ENCODE measurements at places on chromosomes 2 and 18.

DNA sequence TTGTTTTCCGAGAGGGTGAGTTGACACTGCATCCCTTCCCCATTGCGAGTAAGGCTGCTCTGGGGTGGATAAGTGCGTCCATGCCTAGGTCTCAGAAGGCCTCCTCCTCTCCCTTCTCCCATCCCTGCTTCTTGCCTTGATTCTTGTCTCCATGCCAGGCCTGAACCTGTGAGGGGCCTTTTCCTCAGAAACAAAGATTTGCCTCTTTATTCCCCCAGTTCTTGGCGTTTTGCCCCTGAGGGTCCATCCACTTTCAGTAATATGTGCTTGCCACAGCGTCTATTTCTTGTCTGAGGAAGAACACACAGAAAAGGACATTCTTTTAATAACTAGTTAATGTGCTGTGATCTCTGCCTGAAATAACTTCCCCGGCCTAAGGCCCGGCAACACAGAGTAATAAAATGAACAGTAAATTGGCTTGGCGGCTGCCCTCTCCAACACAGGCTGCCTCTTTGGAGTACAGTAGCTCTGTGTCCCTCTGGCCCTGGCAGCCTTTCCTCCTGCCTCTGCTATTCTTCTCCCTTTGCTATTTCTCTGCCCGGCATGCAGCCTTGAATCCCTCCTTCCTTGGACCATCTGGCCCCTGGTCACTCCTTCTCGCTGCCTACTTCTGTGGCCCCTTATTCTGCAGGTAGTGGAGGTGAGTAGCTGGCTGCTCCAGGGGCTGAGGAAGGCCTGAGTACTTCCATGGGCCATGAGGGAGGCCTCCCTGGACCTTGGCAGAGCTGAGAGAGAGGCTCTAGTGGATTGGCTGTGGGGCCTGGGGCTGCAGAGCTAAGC is 4.4 kb downstream of the EHD3 start:
- DNase-seq, result no peak

- DNase-seq, result no peak
These were observed 16.9 kb upstream of the SULT1C2 start for GRCh38 chr2:108271691-108272253.

DNA sequence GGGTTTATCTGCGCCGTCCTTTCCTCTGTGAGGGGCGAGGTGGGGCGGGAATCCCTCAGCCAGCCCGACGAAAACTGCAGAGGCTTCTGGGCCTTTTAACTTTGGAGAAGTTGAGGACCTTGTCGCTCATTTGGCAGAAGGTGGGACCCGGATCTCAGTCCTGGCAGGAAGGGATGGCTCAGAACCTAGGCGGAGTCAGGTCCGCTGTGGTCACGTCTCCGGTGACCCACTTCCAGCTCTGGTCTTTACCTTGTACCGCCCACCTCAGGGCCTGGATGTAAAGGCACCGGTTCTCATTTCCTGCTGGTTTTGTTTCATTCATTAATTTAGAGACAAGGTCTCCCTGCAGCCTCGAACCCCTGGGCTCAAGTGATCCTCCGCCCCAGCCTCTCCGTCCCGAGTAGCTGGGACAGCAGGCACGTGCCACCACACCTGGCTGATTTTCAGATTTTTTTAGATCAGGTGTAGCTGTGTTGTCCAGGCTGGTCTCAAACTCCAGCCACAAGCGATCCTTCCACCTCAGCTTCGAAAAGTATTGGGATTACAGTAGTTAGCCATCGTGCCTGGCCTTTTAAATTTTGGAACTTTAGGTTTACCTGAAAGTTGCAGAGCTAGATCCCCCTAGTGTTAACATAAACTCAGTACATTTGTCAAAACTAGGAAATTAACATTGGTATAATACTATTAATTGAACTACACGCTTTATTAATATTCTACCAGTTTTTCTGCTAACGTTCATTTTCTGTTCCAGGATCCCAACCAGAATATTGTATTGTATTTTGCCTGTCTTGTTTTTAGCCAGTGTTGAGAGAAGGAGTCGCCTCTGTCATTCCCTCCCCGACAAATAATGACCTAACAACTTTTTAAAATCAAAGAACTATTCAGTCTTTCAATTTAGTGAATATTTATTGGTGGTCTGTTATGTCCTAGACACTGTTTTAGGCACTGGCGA is 852 bp downstream of the POLI start:
- no peak for DNase-seq

- no peak for DNase-seq
These were observed 394.8 kb downstream of the DCDC2C start for GRCh38 chr2:4098137-4098536.

GRCh38 chr2:149908726-149909683 is 321.4 kb upstream of the MMADHC start:
- DNase-seq, result no peak

DNA sequence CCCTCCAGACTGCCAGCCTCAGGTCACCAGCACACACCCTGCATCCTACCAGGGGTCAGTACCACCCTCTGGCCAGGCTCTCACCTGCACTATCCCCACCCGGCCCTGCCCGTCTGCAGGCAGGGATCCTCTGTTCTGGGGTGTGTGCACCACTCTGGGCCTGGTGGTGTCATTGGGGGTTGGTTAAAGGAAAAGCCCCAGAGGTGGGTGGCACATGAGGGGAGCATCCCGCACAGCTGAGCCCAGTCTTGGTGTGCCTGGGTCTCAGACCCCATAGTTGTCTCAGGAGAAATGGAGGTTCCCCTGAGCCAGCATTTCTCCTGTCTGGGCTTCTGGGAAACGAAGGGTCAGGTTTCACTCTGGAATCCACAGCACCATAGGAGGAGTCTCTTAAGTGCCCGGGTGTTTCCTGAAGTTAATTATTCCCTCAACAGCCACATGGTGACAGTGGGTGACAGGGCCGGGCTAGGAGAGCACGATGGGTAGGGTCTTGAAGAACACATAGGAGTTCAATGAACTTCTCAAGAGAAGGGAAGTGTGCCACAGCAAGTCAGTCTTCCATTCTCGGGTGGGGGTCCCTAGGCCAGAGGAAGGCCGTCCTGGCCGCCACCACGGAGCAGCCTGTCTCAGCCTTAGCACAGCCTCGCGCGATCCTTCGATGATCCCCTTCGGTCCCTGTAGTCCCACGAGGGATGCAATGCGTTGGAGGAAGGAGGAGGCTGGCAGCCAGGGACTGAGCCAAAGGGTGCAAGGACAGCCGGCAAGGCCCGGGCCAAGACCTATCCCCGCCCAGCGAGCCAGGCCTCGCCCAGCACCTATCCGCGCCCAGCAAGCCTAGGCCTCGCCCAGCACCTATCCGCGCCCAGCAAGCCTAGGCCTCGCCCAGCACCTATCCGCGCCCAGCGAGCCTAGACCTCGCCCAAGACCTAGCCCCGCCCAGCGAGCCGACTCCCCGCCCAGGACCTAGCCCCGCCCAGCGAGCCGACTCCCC is 1.1 kb upstream of the FARP2 start:
- no peak for DNase-seq

DNA sequence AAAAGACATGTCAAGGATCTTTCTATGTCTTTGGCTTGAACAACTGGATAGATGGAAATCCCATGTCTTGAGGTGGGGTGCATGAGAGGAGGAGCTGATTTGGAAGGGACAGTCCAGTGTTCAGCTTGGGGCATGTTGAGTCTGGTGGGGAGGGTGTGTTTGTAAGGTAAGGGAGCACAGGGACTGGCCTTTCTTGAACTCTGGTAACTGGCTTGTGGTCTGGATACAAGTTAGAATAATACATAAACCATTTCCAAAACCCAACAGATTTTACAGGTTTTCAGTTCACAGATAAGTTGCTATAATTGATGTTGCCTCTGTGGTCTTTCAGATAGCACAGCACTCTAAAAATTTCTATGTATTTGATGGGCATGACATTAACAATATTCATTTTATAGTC is 24.2 kb downstream of the RHBDD1 start:
- no peak for DNase-seq

DNA sequence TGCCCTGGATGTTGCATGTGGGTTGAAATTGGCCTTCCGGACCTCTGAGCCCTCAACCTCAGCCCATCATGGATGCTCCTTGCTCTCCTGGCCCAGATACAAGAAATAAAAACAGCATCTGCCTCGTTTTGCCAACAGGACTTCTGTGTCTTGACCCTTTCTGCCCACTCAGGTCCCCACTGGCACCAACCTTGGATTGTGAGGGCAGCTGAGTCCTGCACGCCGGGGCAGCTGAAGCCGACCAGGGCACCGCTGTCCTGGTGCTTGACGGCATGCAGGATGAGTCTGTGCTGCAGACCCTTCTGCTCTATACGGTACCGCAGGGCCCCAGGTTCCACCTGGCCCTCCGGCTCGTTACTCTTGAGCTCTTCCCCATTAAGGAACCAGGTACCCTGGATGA is 4.7 kb downstream of the OBSL1 start:
- DNase-seq, result no peak

GRCh38 chr2:95059656-95060370 is 34.3 kb downstream of the MAL start:
- no peak for DNase-seq

GRCh38 chr2:213476641-213477040 is 192.4 kb downstream of the SPAG16 start:
- no peak for DNase-seq

DNA sequence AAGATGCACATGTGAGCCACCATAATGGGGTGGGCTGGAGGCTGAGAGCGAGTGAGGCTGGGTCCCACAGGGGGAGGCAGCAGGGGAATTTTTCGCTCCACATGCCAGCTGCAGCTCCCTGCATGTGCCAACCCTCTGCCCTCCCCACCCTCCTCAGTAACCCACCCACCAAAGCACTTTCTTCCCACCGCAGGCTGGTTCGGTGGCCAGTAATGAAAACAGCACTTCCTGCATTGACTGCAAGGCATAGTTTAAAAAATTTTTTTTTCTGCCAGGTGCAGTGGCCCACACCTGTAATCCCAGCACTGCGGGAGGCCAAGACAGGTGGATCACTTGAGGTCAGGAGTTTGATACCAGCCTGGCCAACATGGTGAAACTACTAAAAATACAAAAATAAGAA is 147.5 kb upstream of the TTC39C start:
- DNase-seq, result no peak

DNA sequence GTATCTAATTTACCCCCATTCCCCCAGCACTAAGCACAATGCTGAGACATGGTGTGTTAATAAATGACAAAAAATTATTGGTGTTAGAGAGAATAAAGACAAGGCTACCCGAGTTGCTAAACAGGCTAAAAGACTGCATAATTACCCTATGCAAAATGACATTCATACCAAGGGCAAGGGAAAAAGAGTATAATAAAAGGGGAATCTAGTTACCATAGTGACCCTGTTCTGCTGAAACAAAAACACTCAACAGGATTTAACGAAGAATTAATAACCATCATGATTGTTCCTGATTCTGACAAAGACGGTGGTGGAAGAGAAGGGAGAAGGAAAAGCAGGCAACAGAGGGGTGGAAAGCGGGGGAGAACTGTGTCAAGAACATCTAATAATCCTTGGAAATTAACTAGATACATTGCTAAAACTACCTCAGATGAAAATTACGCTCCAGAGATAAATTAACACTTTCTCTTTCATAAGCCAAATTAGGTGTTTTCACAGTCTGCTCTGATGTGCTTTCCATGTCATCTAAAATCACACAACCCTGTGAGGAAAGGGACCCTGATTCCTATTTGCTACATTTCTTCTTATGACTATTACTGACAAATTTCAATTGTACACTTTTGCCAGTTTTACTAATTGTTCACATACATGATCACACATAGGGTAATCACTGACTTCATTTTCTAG is 25.5 kb downstream of the TTR start:
- DNase-seq, result no peak

- DNase-seq, result no peak
These were observed 176.5 kb downstream of the FAM210A start for GRCh38 chr18:13549880-13550232.

- DNase-seq, result no peak
These were observed 42.4 kb downstream of the MEIS1 start for GRCh38 chr2:66477135-66477842.

DNA sequence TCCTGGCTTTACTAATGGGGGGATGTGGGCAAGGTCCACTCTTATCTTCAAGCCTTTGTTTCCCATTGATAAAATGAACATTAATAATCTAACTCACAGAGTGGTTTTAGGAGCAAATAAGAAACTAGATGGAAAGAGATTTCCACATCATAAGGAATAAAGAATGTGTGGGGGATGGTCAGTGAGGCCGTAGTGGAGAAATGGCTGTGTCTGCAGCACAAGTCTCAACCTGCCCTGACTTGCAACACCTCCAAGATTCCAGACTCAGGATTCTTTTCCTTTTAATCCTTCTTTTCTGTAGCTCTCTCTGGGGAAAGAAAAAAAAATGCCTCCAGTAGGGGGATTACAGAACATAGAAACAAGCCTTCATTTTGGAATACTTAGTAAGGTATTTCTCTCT is 124.2 kb upstream of the MEX3C start:
- DNase-seq, result no peak

DNA sequence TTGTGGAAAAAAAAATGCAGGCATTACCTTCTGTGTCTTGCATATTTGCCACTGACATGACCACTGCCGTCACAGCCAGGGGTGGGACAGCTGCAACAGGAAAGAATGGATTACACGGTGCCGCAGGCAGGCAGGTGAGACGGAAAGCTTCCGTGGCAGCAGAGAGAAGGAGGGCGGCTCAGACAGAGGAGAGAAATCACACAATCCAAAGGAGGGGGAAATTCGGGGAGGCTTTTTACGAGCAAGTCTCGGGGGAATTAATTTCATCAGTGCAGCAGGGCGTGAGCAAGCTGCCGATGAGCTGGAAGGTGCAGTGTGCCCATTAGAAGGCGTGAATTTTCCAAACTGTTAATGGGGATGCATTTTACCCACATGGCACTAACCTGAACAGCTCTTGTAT is 234.8 kb upstream of the PXDN start:
- no peak for DNase-seq

Data from AG09309 (cell line).